Non-pigmented ciliary epithelial cell (primary cell): ENCODE measurements at places on chromosomes 12 and 14.

- DNase-seq: no peak
Measured at GRCh38 chr14:104827177-104828055, 26.5 kb downstream of the ZBTB42 start.

DNA sequence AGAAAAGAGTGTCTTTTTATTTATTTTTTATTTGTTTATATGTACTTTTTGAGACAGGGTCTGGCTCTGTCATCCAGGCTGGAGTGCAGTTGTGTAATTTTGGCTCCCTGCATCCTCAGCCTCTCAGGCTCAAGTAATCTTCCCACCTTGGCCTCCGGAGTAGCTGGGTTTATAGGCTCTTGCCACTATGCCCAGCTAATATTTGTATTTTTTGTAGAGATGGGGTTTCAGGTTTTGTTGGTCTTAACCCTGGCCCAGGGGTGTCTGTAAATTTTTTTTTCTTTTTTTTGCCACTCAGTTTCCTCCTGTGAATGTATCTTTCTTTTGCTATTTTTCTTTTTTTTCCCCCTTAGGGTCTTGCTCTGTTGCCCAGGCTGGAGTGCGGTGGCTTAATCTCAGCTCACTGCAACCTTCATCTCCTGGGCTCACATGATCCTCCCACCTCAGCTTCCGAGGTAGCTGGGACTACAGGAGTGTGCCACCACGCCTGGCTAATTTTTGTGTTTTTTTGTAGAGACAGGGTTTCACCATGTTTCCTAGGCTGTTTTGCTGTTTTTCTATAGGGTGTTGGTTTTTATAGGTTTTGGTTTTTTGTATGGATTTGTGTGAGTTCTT, 11.0 kb downstream of the RCOR1 start:
- DNase-seq: no peak

DNA sequence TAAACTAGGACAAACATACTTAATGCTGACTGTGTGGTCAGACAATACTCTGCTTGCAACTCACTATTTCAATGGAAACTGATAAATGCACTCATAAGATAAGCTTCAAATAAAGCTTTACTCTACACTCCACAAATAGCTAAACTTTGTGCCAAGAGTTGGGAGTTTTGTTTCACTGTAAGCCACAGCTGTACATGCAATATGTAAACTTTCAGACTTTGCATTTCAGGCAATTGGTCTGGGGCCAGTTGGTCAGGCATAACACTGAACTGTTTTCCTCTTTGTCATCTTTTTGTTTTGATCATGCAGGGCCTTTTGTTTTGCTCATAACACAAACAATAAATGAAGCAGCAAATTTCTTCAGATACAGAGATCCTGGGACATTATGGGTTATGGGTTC, 426.2 kb downstream of the IPO8 start:
- no peak for DNase-seq

DNA sequence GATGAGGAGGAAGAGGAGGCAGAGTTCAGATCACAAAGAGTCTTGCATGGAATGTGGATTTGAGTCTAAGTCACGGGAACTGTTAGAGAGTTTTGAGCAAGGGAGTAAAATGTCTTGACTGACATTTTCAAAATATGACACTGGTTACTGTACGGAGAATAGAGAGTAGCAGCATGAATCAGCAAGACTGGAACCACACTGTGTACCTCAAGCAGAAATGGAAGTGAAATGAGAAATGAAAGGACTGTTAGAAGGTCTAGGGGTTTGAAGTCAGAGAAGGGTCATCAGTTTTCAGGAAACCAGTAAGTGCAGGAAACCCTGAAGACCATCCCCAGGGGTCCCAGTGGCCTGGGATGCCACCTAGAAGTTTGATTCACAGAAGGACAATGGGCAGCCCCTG, 236.3 kb downstream of the GALC start:
- DNase-seq: no peak

DNA sequence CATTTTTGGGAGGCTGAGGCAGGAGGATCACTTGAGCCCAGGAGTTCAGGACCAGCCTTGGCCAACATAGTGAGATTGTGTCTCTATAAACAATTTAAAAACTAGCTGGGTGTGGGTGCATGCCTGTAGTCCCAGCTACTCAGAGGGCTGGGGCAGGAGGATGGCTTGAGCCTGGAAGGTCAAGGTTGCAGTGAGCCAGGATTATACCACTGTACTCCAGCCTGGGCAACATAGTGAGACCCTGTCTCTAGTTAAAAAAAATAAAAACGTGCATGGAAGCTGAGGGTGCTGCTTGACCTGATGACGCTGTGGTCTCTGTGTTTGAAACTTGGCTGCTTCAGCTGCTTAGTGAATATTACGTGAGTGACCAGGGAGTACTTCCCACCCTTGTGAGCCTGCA, 89.7 kb downstream of the PPP2R5C start:
- DNase-seq: no peak

DNA sequence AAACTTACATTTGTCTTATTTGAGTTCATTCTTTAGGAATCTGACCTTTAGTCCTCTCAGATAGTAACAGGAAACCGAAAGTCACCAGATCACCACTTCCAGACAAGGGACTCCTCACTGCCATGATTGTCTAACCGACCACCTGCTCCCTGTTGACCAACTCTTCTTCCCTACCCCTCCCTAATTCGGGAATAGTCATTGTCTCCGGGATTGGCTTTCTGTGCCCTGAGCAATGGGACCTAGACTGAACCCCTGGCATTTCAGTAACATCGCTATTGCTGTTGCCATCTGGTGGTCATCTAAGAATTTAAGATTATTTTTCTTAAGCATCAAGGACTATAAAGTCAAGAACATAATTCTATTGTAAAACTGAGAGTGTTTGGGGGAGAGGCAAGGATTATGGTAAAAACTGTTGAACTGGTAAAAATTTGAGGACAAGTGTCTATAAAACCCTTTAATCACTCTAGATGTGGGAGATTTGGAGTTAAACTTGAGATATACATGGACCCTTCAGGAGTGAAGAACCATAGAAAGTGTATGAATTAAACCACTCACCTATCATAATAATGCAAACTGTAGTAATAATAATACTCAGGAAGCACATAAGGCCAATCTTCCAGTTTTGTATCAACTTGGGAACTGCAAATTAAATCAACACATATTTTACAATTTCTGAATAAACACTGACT, 6.3 kb downstream of the CLEC2A start:
- DNase-seq: peak; percentile 14

GRCh38 chr12:46562625-46563225, 190.2 kb upstream of the SLC38A2 start:
- peak; percentile 86 for DNase-seq

- no peak for DNase-seq
Measured at GRCh38 chr14:92747701-92748258, 647 bp downstream of the LGMN start.

GRCh38 chr12:15788233-15789219, 662 bp downstream of the EPS8 start:
- no peak for DNase-seq

- peak; percentile 91 for DNase-seq
Measured at GRCh38 chr12:94640134-94640928, 10.0 kb downstream of the TMCC3 start.

- DNase-seq: no peak
Measured at GRCh38 chr14:67963545-67963944, 144.0 kb downstream of the RAD51B start.

DNA sequence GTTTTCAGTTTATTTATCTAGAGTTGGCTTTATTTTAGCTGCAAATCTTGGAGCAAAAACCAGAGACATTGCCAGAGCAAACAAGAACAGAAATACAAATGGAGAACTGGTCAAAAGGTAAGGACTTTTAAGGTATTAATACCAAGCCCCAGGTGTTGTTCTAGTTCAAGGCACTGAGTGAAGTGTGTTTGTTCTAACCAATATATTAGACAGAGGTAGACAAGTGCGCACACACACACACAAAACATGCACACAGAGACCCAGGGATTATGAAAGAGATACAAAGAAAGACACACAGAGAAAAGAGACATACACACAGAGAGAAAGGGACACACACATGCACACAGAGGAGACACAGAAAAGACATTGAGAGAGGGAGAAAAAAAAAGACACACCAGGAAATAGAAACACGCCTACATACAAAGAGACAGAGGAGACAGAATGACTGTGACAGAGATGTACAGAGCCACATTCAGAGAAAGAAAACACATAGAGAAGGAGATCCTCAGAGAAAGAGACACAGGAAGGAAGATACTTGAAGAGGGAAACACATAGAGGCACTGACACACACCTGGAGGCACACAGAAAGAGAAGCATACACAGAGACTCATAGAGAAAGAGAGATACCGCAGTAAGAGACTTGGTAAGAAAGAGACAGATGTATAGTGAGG, 50.2 kb downstream of the MIPOL1 start:
- no peak for DNase-seq

GRCh38 chr12:88750867-88751543, 170.7 kb upstream of the KITLG start:
- DNase-seq: no peak

DNA sequence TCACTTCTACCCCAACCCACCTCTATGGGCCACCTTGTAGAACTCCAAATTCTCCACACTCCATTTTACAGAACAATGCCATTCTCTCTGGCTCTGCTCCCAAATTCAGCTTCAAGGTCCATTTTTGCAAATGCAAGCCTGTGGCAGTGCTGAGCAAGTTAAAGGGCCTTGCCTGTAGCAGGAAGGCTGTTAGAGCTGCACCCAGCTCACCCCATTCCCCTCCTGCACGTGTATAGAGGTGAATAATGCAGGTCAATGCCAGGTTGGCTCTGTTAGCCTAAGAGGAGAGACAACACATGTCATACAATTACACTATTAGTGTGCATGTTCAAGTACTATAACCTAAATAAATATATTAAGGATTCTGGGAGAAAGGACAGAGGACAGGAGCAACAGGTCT, 120.4 kb downstream of the TBX5 start:
- DNase-seq: no peak

DNA sequence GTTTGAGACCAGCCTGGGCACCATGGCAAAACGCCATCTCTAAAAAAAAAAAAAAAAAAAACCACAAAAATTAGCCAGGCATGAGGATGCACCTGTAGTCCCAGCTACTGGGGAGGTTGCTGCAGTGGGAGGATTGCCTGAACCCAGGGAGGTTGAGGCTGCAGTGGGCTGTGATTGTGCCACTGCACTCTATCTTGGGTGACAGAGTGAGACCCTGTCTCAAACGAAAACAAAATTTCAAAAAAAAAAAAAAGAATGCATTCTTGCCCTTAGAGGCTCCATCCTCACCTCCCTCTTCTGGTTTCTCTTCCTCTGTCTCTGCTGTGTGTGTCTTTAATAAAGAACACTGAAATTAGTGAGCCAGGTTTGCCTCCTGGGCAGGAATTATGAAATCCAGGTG, 107.8 kb downstream of the VCPKMT start:
- no peak for DNase-seq

DNA sequence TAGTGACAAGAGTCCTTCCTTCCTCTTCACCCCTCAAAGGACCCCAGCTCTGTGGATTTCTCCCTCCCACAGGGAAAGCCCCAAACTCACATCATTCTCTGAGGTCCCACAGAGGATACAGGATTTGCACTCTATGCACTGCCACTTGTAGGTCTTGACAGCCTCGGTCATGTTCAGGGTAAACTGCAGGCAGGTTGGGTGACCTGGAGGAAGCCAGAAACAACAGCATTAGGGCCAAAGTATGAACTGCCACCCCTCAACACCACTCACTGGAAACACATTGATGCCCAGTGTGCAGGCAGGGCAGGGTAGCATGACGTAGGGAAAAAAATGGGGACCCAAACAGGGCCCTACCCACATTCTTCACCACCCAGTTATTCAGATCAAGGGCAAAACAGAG, 264.4 kb downstream of the DPF3 start:
- DNase-seq: no peak

- DNase-seq: no peak
Measured at GRCh38 chr12:22459838-22460490, 84.4 kb downstream of the C2CD5 start.

- no peak for DNase-seq
Measured at GRCh38 chr12:115413626-115414025, 729.7 kb upstream of the TBX3 start.

DNA sequence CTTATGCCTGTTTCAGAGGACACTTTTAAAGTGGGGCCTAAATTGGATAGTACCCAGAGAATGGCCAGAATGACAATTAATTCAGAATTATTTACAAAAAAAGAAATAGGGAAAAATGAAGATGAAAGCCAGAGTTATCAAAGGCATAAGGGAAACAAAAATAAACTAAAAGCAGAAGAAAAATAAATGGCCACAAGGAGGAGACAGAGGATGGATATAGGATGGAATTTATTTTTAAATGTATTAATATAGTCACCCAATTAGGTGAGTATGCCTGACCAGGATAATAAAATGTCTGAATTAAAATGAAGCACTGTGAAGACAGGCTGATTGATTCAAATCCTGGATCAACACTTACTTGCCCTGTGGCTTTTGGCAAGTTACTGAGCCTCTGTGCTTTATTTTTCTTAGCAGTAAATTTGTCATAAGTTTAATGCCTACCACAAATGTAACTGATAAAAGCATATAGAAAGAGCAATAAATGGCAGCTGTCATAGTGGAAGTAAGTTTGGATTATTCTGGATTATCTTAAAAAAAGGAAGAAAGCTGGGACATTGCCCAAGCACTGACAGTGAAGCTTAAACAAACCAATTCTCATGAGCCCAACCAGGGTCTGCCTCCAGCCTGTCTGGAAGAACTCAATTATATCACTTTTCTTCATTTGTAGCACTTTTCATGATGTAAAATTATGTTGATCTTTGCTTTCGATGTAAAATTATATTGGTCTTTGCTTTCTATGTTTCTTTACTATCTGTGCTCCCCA, 3.5 kb downstream of the CLEC9A start:
- DNase-seq: no peak

DNA sequence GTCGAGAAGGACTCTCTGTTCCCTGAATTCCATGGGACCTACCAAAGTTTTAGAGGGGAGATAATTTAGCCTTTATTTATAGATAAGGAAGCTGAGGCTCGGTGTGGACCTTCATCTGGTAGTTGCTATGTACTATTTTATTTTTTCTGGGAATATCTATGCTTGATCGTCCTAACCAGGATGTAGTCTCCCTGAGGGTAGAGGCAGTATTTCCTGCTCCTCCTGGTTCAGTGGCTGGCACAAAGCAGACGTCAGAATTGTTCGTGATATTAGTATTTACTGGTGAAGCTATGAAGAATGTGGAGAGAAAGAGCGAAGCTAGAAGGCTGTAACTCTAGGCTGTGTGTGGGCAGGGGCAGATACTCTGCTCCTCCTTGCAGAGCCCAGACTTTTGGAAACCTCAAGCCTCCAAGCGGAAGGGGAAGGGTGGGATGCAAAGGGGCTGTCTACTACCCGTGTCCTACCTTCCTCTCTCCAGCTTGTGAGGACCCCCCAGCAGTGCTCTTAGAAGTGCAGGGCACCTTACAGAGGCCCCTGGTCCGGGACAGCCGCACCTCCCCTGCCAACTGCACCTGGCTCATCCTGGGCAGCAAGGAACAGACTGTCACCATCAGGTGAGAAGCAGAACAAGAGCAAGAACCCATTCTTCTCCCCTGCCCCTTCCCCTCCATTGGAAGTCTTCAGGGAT, 1.4 kb downstream of the LRP10 start:
- no peak for DNase-seq

- peak; percentile 96 for DNase-seq
Measured at GRCh38 chr12:104695453-104696148, 238.9 kb downstream of the CHST11 start.

- DNase-seq: no peak
Measured at GRCh38 chr12:103505371-103506236, 9.8 kb upstream of the C12orf42 start.

GRCh38 chr14:88849716-88850115, 25.3 kb downstream of the TTC8 start:
- no peak for DNase-seq

GRCh38 chr14:68527329-68527851, 265.5 kb downstream of the ZFP36L1 start:
- no peak for DNase-seq
